GM23248 (cell line): ENCODE measurements at places on chromosomes 2 and 18. TPM values are rescaled to one million over a fixed set of nuclear protein-coding genes. Genes with fewer than 3 reads are reported as not detected.
A peak's percentile ranks its signal among the peaks of the same experiment; 100 is the strongest.

WDPCP gene
- 8.1 and 10.2 TPM in 2 replicates for total RNA-seq

SCYGR4 gene
- total RNA-seq = not detected in 2 replicates

LMAN1 gene
- total RNA-seq = 166 and 193 TPM in 2 replicates

ARL5A gene
- total RNA-seq = 22.7 and 26.3 TPM in 2 replicates

ASXL3 gene
- not detected in 2 replicates for total RNA-seq

COL4A4 gene
- total RNA-seq = 0.76 and 1.0 TPM in 2 replicates

TMEM200C gene
- not detected in 2 replicates for total RNA-seq

MC5R gene
- not detected in 2 replicates for total RNA-seq

DNA sequence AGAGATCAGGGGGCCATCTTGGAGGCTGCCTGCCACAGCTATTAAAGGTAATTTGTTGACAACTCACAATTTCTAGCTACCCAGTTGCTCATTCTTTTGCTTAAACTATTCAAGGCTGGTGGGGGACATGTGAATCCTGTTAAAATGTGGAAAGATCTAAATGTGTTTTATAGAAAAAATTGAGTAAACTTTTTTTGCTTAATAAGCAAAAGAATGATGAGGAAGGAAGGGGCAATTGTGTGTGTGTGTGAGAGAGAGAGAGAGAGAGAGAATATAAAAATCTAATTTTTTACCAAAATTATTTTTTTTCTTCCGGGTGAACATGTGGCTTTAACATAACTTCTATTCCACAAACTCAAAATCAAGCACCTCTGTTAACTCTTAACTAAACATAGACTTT, 5.2 kb upstream of the IL1RL1 start:
- no peak for DNase-seq

DNA sequence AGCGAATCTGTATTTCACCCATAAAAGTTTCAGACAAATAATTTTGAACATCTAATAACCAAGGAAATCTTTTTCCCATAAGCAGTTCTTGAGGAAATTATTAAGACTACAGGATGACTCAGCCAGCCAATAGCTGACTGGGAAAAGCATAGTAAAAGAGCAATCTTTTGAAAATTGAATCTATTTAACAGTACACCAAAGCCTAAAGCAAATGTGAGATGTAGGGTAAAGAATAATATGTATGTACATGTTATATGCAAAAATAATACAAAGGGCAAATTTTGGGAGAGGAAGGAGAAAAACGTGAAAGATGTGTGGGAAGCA, 12.6 kb upstream of the KDSR start:
- peak; percentile 37 for DNase-seq

DNA sequence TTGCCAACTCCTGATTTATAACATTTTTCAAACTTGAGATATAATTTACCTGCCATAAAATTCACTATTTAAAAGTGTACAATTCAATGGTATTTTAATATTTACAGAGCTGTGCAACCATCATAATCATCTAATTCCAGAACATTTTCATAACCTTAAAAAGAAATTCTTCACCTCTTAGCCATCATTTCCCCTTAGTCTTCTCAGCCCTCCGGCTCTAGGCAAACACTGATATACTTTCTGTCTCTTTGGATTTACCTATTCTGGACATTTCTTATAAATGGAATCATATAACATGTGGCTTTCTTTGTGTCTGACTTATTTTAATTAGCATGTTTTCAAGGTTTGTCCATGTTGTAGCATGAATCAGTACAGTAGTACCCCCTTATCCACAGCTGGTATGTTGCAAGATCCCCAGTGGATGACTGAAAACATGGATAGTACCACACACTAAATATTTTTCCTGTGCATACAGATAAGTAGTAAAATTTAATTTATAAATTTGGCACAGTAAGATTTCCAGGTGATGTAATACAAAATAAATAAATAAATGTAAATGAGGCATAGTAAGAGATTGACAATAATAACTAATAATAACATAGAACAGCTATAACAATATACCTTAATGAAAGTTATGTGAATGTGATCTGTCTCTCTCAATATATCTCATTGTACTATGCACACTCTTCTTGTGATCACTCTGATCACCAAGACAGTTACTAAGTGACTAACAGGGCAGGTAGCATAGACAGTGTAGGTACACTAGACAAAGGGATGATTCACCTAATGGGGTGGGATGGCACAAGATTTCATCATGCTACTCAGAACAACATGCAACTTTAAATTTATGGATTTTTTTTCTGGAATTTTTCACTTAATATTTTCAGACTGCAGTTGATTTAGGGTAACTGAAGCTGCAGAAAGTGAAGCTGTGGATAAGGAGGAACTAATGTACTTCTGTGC, 73.1 kb downstream of the RAB3GAP1 start:
- DNase-seq = peak; percentile 29

- DNase-seq = no peak
These were observed 48.8 kb downstream of the MERTK start for GRCh38 chr2:111947219-111947618.

DNA sequence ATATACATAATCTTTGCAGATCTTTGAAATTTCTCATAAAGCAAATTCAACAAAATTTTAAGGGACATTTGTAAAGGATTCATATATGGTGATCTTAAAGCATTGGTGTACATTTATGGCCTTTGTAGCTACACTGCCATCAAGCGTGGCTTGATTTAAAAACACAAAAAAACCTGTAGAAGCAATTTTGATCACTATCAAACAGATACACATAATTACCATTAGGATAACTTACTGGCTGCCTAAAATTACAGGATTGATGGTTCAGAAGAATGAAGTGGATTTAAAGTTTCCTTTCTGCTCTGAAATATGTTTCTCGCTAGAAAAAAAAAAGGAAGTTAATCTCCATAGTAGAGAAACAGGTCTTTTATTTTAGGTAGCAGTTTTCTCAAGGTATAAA, 31.4 kb downstream of the MAPRE2 start:
- DNase-seq = no peak

GRCh38 chr2:239934571-239935171, 90.5 kb downstream of the NDUFA10 start:
- peak; percentile 65 for DNase-seq

DNA sequence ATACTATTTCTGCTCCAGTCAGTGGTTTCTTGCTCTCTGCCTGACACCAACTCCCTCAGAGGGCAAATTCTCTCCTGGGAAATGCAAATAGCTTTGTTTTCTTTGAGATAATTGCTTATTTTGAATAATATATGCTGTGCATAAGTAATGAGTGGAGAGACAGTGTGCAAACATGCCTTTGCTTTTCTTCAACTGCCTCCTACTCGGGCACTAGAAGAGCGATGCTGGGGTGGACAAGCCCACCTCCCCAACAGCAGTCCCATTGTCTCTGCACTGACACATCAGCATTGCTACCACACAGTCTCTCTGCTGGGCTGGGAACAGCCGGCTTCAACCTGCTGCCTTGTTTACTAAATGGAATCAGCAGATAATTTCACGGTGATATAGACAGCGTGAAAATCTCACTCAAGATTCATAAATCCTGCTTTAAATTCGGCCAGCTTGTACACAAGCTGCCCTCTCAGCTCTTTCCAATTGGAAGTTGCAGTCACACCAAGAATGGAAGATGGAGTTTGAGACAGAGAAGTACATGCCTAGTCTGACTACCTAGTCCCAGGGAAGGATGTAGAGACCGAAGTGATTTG, 694.5 kb downstream of the TDRD15 start:
- DNase-seq = no peak

- DNase-seq = no peak
These were observed 153.8 kb downstream of the PIEZO2 start for GRCh38 chr18:10995550-10995949.

GRCh38 chr2:74439803-74440377, 1.8 kb downstream of the RTKN start:
- DNase-seq = peak; percentile 81

DNA sequence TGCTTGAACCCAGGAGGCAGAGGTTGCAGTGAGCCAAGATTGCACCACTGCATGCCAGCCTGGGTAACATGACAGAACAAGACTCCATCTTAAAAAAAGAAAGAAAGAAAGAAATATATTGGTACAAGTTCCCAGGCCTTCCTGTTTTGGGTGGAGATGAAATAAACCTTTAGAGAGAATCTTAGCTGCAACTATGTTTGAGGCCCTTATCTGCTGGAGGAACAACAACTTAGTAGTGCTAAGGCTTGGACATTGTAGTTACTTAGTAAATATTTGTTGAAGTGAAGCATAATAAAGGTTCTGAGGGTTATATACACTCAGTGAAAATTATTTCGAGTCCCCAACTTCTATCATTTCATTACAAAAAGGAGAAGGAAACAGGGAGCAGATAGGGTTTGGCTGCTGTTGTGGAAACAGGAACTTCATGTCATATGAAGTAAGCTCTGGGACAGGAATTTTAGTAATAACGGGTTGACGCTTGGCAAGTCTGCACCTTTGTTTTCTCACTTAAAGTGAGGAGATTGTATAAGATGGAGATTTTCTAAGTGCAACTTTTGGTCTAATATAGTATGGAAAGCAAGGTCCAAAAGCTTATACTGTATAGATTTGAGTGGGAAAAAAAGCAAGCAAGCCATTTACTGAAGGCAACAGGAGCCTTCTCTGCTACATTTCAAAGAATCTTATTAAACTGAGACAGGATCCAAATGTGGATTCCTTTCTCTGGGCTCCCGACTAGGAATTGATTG, 40.0 kb upstream of the AGPS start:
- peak; percentile 24 for DNase-seq

DNA sequence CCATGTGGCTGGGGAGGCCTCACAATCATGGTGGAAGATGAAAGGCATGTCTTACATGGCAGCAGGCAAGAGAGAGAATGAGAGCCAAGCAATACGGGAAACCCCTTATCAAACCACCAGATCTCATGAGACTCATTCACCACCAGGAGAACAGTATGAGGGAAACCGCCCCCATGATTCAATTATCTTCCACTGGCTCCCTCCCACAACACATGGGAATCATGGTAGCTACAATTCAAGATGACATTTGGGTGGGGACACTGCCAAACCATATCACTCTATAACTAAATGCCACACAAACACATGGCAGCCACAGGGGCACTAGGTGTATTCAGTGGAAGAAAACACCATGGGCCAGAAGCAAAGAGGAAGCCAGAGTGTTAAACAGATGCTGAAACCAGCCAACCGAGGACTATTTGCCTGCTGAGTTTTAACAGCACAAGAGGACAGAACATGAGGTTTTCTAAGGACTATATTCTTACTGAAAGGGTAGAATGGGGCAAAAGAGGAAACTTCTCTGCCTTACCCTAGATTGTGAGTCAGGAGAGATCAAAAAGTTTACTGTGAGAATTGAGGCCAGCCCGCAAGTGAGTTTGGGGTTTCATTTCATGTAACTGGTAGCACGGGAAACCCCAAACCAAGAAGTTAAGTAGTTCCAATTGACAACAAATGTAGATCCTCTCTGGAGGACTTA, 49.2 kb downstream of the SIGLEC15 start:
- peak; percentile 31 for DNase-seq

GRCh38 chr2:144670080-144670479, 150.2 kb upstream of the ZEB2 start:
- no peak for DNase-seq

DNA sequence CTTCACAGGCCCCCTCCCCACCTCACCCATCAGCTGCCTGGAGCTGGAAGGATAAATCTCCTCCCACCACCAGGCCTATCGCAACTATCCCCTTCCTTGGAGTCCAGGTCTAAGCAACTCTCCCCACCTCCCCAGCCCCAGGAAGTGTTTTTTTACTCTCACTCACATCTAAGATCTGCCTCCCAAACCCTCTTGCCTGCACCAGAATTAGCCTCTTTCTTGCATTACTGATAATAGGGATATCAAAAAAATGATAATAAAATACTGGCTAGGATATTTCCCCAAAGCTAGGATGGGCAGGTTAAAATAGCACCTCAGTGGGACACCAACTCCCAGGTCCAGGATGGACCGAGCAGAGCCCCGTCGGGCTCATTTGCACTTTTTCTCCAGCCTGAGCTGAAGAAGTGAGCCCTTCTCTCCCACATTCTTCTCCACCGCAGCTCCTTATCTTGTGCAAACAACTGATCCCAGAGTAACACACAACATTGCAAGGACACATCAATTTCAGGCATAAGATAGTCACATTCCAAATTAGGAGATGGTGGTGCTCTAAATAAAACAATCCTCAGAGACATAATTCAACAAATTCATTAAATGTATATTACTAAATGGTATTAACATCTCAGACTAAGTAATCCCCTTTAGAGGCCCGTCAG, 17.7 kb upstream of the CIB4 start:
- DNase-seq = no peak

DNA sequence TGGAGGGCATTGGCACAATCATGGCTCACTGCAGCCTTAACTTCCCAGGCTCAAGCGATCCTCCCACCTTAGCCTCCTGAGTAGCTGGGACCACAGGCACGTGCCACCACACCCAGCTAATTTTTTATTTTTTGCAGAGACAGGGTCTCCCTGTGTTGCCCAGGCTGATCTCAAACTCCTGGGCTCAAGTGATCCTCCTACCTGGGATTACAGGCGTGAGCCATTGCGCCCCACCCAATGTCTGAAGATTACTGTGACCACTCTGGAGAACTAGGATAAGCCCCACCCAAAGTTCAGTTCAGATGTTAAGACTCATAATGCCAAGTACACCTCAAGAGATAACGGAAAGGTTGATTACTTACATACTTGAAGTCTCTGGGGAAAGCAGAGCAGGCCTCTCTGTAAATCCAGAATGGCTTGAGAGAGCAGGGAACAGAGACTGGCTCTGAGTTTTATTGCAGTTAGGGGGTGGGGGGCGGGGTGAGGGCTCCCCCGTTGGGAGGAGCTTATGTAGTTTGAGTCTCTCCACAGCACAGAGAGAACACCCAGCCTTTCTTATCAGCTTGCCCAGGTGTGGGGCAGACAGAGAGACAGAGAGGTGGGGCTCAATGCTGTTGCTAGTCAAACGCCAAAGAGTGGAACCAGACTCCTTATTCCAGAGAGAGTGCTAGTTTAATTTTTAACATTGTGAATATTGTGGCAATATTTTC, 26.5 kb upstream of the ERICH2 start:
- DNase-seq = no peak

DNA sequence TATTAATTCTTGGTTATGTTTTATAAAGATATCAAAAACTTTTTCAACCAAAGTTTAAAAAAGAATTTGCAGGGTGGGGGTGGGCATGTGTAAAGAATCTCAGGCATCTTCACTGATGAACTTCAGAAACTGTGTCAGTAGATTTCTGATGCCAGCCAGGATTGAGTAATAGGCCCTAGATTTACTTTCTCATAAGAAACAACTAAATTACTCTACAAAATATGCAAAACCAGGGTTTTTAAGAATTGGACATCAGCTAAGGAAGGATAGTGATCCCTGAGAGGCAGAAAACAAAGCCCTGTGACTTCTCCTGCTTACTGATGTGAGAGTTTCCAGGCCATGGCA, 11.9 kb upstream of the IL1R1 start:
- DNase-seq = peak; percentile 44

- DNase-seq = no peak
These were observed 128.3 kb downstream of the ACOXL start for GRCh38 chr2:110860630-110861029.

- peak; percentile 67 for DNase-seq
These were observed 3.2 kb downstream of the SERPINB13 start for GRCh38 chr18:63590373-63590772.

DNA sequence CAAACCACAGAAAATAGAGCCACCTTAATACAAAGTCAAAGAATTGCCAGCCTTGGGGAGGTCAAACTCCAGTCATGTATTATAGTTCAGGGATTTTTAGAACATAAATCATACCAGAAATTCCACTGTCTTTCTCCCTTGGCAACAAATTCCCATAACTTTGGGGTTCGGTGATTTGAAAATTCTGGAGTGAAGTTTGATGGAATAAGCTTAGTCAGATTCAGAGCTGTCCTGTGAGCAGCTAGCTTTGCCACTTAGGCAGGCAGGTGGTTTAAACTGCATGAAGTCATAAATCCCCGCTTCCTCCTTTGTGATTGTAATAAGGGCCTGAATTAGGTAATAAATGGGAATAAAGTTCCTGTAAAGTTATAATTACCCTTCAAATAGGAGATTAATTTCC, 457.0 kb upstream of the HNMT start:
- DNase-seq = no peak
